SK-N-DZ (cell line): ENCODE measurements at places on chromosomes 7 and 10.

DNA sequence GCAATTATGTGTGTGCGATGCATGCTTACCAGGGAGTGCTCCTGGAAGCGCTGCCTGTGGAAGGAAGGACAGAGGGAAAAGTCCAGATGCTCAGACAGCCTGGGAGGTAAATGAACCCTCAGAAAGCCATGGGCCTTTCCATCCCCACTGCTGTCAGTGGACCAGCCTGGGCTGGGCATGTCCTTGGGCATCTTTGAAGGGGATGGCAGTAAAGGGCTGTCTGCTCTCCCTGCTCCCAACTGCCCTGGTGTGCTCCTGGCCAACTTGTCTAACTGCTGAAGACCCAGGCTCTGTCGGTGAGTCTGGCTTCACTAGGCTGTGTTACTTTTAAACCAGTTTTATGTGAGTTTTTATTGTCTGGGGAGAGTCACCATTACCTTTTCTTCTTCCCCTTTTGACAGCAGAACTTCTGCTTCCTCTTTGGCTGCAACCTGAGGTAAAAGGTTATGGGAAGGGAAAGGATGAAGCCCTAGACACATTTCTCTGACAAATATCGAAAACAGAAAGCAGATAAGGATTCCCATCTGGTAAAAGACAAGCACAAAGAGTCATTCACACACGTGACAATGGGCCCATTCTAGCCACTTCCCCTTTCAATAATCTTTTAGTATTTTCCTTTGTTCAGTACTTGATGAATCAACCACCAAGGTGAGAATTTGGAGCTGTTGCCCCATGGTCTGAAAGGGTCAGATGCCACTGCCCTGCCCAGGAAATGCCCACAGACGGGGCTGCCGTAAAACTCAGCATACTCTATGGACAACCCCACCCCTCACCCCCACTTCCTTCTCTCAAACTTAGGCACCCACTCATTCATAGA lies 27.6 kb upstream of the PIK3AP1 start:
- DNase-seq, result no peak

DNA sequence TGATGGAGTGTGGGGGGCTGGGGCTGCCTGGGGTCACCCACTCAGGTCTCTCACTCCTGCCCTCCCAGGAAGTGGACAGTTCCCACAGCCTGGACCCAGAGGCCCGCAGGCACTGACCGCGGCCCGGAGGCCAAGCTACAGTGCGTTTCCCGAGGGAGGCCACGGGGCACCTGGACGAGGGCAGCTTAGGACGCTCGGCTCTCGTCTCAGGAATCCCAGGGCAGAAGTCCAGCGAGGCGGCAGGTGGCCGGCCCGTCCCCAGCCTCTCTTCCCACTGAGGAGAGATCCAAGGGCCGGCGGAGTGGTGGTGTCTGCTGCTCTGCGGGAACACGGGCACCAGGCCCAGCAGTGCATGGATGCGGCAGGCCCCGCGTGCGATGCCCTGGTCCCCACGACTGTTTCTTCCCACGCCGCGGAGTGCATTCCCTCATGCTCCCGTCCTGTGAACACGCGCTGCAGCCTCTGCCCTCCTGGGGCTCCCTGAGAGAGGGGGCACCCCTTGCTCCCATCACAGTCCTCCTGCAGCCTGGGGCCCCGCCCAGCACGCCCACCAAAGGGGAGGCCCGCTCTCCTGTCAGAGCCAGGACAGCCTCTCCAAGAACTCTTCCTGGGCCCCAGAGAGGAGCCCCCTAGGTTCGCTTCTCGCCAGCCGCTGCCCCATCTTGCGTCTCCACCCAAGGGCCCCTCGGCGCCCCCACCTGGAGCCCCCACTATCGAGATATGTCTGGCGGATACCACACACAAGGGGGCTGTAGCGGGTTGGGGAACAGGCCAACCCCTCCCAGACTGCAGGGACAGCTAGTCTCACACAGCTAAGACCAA lies 24.3 kb upstream of the GPR146 start:
- no peak for DNase-seq

DNA sequence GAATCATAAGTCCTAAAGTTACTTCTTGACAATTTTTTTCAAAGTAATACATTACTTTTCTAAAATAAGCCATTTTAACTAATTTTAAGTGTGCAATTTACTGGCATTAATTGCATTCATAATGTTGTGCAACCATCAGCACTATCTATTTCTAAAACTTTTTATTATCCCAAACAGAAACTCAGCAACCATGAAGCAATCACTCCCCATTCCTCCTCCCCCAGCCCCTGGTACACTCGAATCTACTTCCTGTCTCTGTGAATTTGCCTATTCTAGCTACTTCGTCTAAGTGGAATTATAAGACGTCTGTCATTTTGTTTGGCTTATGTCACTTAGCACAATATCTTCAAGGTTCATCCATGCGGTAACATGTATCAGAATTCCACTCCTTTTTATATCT lies 84.9 kb downstream of the MKX start:
- no peak for DNase-seq

DNA sequence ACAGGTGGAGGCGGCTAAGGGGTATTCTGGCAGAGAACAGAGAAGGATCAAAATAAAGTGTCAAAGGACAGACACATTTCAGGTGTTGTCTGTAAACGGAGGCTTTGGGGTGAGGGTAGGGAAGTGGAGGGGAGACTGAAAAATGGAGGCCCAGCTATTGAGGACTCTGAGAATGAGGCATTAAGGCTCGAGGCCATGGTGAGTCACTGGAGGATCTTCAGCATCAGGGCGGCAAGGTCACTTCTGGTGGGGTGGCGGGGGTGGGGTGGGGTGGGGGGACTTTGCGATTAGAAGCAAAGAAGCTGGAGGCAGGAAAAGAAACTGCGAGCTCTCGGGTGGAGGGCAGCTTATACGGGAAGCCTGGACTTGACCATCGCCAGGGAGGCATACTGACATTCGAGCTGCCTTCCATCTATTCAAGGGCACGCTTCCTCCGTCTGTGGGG lies 58.4 kb upstream of the PCGF5 start:
- DNase-seq, result no peak

GRCh38 chr7:6398943-6399342 lies 48.8 kb downstream of the DAGLB start:
- no peak for DNase-seq

DNA sequence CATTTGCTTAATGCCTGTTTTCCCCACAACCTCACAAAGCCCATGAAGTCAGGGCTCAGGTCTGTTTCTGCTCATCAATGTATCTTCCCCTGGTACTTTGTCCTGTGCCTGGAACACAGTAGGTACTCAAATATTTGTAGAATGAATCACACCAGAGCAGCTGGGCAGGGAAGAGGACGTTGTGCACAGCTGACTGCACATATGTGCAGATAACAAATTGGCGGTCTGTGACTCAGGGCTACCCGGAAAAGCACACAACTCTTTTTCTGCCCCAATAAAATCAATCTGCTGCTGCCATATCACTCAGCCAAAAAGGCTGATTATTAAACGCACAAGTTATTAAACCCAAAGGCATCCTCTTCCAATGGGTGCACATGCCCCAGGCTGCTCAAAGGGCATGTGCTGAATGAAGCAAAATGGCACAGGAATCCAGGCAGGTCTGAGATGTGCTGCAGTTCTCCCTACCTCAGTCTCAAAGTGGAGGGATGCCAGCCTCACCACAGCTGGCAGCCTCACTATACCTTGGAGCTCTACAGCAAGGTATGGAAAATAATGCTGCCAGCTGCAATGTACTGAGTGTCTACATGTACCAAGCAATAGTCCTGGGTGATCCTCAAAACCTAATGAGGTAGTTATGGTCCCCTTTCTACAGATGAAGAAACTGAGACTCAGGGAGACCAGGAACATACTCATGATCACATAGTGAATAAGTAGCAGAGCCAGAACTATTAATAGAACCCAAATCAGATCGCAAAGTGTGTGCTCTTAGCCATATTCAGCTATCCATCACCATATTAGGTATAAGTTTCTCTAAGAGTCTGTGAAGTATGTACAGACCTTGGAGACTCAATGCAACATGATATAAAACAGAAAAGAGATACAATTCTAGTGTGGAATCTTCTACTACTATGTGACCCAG lies 43.4 kb downstream of the SORBS1 start:
- no peak for DNase-seq

DNA sequence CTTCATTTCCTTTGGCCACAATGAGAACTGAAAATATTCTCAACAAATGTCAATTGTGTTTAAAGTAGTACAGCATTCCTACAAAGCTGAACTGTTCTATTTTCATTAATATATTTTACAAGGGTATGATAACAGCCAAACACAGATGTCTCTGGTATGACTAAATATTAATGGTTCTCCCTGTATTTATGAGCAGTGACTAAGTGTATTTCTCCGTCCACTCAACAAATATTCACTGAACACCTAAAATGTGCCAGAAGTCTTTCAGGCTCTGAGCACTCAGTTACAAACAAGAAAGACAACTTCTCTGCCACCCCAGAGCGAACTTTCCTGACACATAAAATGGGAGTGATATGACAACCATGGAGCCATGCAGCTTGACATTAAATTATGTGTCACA lies 135.6 kb downstream of the VPS41 start:
- DNase-seq, result no peak
